ENCODE measurements at places on chromosomes 7 and 10.
A peak's percentile ranks its signal among the peaks of the same experiment; 100 is the strongest.

GRCh38 chr7:16942929-16943509 lies 61.2 kb upstream of the AGR3 start:
- DNase-seq: no peak

DNA sequence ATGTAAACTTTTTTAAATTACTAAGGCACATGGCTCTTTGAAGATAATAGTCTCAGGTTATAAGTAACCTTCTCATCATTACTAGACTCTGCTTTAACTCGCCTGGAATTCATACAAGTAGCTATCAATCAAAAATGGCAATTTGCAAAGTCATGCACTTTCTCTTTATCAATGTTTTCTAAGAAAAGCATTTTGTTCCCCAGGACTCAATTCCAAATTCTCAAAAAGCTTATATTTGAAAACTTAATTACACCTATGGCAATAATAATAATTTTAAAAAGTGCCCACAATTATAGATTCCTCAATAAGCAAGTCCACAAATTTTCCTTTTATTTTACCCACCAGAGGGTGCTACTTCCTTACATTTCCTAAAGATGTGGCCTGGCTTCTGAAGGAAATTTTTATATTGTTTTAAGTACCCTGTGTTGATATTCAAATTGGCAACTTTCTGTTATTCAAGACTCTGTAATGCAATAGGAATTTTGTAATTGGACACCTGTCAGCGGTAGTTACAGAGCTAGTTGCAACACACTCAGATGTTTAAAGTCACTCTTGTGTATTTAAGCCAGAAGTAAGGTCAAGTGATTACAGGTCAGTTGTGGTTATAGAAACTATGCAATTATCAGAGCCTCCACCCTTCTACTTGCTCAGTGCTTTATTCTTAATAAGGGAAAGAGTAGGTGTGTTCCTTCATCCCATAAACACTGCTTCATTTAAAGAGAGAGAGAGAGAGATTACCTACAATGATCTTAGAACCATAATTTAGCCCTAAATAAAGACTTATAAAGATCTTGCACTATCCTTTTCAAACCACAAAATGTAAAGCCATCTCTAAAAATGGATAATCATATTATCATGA lies 47.1 kb upstream of the HYAL4 start:
- DNase-seq: peak; percentile 7

DNA sequence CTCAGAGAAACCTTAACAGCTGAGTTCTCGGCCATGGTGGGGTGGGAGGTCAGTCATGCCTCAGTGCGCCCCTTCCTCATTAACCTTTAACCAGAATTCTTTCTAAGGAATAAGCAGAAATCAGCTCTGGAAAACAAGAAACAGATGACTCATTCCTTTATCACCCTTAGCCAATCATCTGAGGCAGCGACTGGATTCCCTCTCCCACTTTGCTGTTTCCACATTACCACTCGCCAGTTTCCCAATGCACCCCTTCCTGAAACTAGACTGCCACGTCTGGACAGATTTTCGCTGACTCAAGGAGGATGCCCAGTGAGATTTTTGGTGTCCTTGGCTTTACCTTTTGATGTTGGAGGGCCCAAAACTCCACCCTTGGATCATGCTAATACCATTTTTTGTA lies 223.8 kb downstream of the PLXDC2 start:
- no peak for DNase-seq

GRCh38 chr10:21473135-21473534 lies 52.3 kb downstream of the SKIDA1 start:
- DNase-seq: no peak

DNA sequence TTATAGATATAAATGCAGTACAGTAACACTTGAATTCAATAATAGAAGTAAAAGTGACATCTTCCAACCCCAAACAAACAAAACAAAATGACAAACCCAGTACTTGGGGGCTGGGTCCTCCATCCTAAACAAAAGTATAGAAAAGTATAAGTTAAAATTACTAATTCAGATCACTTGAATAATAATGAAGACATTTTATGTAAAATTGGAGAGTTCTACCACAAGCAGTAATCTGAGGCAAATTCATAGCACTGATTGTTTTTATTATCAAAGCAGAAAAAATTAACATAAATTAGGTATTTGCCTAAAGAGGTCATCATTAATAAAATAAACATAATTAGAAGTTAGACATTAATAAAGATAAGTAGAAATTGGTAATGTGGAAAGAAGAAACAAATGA lies 81.5 kb downstream of the ITPRID1 start:
- no peak for DNase-seq

GRCh38 chr7:16491148-16491547 lies 25.6 kb upstream of the SOSTDC1 start:
- DNase-seq: no peak

DNA sequence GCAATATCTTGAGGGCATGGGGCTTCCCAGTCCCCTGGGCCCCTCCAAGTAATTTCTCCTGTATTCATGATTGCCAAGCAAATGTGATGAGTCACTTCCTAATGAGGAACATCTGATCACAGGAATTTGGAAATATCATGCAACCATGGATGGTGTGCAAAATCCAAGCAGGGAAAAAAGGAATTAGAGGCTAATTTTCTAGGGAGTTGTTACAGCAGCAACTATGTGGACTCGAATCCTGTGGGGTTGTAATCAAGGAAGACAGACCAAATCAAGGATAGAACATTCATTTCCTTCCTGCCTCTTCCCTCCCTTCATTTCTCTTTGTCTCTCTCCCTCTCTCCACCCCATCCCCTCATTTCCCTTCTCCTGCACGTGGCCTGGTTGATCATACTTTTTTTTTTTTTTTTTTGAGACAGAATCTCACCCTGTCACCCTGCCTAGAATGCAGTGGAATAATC lies 23.9 kb upstream of the AGFG2 start:
- no peak for DNase-seq

DNA sequence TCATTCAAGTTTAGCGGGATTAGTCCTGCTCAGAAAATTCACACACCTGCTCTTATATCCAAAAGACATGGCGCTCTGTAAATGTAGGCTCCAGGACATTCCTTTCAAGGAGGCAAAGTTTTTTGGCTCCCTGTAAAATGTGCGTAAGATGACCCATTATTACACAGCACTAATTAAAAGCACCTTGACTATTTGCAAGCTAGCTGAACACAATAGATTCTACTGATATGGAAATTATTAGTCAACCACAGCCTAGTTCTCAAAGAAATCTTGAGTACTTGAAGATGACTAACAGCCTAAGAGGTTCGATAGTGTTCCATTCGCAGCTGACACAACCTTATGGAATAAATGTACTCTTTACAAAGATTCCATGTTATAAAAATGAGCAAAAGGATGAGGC lies 175.2 kb downstream of the BMPER start:
- no peak for DNase-seq

- DNase-seq: no peak
Measured at GRCh38 chr7:38870147-38870546, 38.8 kb downstream of the VPS41 start.

GRCh38 chr7:20331910-20332813 lies 1.5 kb downstream of the ITGB8 start:
- DNase-seq: no peak

- no peak for DNase-seq
Measured at GRCh38 chr10:83961620-83962019, 177.7 kb upstream of the GHITM start.

GRCh38 chr10:62326176-62326575 lies 48.0 kb upstream of the ZNF365 start:
- no peak for DNase-seq

- DNase-seq: no peak
Measured at GRCh38 chr10:33244354-33244967, 90.0 kb downstream of the NRP1 start.

GRCh38 chr10:24344695-24345463 lies 135.9 kb downstream of the KIAA1217 start:
- DNase-seq: no peak

DNA sequence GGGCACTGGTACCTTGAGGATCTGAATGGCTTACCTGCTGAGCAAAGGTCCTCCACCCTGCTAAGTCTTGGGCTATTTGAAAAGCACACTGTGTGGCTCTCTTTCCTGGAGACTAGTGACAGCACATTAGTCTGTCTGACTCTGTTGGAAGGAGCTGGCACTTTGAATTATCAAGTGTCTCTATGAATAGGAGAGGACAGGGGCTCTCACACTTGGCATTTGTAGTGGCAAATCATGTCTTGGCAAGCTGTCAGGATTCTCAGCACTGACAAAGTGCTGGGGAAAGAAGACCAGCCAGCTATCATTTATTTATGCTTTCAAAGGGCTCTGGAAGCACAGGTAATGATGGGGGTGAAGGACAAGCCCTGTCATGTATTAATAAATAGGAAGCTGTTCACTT lies 62.8 kb downstream of the MTPN start:
- no peak for DNase-seq

- DNase-seq: peak; percentile 56
Measured at GRCh38 chr7:103343758-103344452, 662 bp downstream of the DNAJC2 start.

GRCh38 chr10:69104994-69105790 lies 17.3 kb downstream of the SRGN start:
- DNase-seq: no peak

DNA sequence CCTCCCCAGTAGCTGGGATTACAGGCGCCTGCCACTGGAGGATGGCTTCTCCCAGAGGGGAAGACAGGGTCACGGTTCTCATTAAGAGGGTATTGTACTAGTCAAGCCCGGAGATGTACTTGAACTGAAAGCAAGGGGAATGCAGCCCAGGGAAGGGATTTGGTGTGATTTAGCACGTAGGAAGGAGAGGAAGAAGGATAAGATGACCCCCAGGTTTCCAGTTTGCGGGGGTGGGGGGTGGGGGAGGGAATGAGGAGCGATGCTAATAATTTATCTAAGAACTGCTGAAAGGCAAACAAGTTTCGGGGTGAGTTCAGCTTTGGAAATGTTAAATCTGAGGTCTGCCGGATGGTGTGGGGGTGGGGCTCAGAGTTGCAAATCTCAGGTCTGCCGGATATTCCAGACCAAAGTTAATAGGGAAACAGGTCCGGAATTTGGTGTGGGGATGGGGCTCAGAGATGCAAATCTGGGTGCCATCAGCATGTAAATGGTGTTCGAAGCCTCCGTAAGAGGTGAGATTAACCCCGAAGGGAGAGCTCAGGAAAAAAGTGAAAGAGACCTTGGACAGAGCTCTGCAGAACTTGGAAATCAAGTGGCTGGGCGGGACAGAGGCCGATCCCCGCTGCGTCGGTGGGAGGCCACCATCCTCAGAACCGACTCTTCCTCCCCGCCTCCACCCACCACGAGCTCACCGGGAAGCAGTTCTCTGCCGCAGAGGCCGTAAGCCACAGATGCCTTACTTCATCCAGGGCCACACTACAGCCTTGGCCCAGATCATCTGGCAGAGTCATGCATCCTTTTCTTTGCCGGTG lies 1.6 kb upstream of the SEPHS1 start:
- no peak for DNase-seq

DNA sequence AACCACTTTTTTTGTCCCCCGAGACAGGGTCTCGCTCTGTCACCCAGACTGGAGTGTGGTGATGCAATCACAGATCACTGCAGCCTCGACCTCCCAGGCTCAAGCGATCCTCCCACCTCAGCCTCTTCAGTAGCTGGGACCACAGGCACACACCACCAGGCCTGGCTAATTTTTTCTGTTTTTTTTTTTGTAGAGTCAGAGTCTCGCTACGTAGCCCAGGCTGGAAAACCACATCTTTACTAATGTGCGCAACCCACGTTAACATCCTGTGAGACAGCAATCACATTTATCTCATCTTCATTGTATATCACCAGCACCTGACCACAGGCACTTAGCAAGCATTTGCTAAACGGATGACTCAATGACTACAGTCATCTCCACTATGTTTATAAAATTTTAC lies 77.8 kb upstream of the ATP6V0A4 start:
- DNase-seq: no peak

GRCh38 chr7:75624134-75624832 lies 114.5 kb downstream of the HIP1 start:
- DNase-seq: peak; percentile 94

DNA sequence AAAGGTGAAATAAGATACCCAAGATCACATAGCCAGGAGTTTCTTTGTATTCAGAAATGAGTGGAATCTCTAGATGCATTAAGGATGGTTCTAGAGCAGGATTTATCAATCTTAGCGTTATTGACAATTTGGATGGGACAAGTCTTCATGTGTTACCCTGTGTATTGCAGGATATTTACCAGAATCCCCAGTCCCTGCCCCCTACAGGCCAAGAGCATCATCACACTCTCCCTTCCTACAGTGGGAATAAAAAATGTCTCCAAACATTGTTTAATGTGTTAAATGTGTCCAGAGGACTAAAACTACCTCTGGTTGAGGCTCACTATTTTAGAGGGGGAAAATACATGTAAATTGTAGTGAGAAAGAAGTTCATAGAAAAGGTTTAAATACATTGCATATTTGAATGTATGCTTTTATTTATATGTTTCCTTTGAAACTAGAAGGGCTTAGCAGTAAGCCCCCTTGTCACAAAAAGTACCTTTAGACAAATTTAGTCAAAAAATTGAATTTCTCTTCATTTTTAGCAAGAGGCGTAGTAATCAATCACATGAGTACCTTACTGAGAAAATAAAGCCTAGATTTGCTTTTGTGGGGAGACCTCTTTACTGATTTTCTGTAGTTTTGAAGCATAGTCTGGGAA lies 141.2 kb downstream of the MLLT10 start:
- DNase-seq: peak; percentile 8

- DNase-seq: no peak
Measured at GRCh38 chr10:35545878-35546590, 59.1 kb upstream of the GJD4 start.

DNA sequence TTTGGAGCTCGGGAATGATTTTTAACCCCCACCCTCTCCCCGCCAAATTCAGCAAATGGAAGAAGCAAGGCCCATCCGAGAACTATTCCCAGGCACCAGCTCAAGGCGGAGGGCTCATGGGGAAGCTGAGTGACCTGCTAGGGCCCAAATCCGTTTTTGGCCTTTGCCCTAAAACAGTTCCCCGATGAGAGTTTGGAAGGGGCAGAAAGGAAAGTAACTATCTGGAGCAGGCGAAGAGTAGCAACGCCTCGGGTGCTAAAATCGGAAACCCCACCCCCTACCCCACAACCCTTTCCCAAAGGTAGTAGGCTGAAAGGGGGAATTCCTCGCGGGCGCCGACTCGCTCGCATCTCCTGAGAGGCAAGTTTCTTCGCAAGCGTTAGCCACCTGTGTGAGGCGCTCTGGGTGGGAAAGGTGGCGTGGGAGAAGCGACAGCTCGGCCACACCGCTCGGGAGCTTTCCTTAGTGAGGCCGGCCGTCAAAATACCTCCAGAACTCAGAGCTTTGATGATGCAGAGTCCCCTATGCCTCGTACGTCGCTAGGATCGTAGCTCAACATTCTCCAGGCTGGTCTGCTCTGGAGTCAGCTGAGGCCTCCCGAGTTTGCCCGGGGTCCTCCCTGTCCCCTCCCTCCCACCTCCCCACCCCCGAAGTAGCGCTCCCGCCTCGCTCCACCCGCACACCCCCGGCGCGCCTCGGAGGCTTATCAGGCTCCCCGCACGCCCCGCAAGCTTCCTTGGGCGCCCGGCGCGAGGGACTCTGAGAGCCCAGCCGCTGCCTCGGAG lies 642 bp upstream of the PRKG1 start:
- DNase-seq: no peak

DNA sequence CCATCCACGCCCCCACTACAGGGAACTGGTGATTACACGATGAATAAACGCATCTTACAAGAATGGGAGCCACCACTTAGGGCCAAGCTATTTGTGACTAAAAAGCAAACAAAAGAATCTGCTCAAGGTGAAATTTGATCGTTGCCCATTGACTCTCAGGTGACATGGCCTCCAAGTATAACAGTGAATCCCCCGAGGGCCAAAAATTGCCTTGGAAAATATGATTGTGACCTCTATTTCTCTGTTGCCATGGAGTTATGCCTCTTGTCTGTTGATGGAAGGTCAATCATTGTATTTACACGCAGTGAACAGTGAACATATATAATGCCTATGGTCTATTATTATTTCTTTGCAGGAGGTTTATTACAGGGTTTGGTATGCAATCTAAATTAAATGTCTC lies 282.3 kb downstream of the KLF6 start:
- no peak for DNase-seq

Measured in HL-60 (cell line).